ENCODE measurements at places on chromosomes 4 and X. TPM values are rescaled to one million over a fixed set of nuclear protein-coding genes. Genes with fewer than 3 reads are reported as not detected.

KIAA1210 gene
- total RNA-seq = not detected

RAB40A gene
- not detected for total RNA-seq

H2BW2 gene
- not detected for total RNA-seq

MAOA gene
- 270 TPM for total RNA-seq

HSFX4 gene
- not detected for total RNA-seq

STEEP1 gene
- total RNA-seq = 25.4 TPM

USP27X gene
- total RNA-seq = 1.3 TPM

DNA sequence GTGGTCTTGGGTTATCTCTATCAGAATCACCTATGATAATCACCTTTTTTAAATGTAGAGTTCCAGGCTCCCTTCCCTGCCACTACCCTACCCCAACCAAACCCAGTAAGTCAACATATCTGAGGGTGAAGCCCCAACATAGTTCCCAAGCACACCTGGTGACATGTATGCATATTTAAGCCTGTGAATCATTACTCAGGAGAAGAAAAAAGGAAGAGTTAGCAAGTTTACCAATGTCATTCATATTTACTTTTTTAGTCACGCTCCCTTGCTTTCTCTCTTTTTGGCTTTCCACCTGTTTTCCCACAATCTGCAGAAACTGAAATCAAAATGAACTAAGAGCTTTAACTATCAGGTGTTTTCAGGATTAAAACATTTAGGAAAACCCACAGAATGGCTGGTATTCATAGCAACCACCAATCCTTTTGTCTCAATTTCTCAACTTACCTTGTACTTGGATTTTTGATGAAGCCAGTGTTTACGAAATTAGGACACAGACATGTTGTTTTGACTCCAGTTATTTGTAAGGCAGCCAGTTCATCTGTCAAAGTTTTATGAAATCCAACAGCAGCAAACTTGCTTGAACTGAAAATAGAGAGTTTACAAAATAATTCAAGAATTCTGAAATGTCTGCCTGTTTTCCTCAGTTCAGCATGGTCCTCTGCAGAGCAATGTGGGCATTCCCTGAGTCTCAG lies 34.0 kb downstream of the HSD17B11 start:
- DNase-seq = no peak

- DNase-seq = no peak
Observed at GRCh38 chr4:153809307-153809706, 20.4 kb upstream of the SFRP2 start.

GRCh38 chr4:169869490-169869889 lies 111.7 kb upstream of the HPF1 start:
- no peak for DNase-seq

DNA sequence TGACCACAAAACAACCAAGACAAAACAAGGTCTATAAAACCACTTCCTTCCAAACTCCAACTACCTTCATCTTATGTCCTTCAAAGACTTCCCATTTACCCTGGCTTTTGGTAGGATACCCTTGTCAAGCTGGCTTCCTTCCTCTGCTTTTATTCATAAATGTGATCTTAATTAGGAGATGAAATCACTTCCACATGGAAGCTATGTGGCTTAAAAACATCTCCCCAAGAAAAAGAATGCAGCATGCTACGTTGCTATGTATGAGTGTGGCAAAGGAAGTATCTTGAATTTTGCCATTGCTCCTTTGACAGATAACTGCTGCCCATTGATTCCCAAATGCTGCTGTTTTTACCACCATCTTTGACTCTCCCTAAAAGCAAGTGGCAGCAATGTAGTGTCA lies 46.4 kb upstream of the VEGFD start:
- no peak for DNase-seq

DNA sequence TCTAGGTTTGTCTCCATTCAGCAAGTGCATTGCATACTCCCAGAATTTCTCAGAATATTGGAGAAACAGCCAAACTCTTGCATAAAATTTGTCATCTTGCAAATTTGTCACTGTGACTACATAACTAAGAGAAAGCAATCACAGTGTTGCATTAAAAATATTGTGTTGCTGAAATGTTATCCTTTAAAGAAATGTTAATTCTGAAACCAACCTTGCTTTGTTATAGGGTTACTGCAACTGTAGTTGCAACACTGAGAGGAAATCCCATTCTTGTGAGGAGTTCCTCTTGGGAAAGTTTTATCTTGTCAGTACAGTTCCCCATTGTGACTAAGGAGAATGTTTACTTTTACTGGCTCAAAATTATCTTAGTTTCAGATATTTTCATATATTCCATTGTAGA lies 20.9 kb downstream of the CYBB start:
- DNase-seq = no peak

DNA sequence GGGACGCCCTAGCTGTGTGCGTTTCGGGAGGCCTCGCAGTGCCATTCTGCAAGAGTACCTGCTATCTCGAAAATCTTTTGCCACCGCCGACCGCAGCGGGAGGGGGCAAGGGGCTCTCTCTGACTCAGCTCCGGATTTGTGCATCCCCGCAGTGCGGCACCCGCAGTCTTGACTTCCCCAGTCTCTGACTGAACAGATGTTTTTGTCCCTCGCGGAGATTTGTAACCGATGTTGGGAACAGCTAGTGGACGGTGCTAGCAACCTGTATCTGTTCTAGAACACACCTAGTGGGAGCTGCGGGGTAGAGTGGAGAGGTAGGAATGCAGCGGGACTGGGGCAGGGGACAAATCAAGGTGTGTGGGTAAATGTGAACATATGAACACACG lies 17.2 kb downstream of the NKX6-1 start:
- no peak for DNase-seq

- no peak for DNase-seq
Observed at GRCh38 chrX:40700640-40701342, 34.6 kb downstream of the MED14 start.

DNA sequence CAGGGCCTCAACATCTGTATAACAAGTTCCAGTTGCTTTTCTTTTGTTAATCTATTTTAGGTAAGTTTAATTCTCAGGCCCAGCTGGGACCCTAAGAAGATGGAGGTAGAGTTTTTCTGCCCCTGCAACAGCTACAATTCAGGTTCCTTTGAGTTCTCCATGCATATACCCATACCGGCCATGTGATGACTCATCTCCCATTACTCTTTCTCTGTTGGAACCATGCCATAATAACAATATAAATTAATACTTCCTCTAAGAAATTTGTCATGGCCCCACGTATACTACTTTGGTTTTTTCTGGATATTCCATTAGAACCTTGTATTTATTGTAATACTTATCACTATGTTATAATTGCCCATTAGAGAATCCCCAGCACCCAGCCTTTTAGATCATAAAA lies 1.3 kb upstream of the INTU start:
- DNase-seq = no peak

DNA sequence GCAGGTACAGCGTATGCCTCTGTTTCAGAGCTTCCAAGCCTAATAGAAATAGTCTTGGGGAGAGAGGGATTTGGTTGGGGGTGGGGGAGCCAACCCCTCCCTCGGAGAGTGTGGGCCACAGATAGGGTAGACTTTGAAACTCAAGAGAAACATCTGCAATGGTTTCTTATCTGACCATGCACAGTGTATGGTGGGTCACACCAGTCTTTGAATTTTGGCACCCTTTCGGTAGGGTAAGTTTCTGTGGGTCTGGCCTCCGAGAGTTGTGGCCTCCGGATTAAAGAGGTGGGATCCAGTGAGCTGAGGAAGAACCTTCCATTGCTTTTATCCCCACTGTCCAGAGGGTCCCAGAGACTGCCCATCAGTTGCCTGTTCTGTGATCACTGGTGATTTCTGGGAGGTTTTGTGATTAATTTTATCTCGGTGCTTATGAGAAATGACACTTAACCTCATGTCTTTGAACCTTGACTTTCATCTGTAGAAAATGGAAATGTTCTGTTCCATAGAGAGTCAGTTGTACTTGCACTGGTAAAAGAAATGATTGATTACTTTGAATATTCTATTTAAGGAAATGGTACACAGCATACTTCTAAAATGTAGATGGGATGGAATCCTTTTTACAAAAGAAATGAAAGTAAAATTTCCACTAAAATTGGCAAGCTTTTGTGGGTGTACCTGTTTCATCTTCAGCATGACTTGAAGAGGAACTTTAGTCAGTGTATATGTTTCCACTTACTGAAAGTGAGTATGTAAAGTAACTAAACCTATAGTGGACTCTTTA lies 62.7 kb downstream of the TMEM131L start:
- DNase-seq = no peak

- no peak for DNase-seq
Observed at GRCh38 chr4:145545031-145545430, 63.4 kb downstream of the SMAD1 start.

DNA sequence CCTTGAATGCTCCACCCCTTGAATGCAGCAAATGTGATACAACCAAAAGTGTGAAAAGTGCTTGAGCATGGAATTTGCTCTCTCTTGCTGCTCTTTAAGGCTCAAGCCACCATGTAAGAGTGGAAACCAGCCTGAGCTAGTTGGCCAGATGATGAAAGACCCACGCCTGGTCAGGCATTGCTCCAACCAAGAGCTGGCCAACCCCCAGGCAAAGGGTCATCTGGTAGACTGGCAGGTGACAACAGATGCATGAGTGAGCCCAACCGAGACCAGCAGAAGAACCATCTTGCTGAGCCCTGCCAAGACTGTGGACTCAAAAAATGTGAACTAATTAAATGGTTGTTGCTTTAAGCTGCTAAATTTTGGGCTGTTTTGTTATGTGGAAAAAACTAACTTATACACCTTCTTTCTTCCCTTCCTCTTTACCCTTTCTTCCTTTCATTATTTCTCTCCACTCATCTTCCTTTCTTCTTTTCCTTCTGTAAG lies 32.7 kb downstream of the ADGRG2 start:
- no peak for DNase-seq

DNA sequence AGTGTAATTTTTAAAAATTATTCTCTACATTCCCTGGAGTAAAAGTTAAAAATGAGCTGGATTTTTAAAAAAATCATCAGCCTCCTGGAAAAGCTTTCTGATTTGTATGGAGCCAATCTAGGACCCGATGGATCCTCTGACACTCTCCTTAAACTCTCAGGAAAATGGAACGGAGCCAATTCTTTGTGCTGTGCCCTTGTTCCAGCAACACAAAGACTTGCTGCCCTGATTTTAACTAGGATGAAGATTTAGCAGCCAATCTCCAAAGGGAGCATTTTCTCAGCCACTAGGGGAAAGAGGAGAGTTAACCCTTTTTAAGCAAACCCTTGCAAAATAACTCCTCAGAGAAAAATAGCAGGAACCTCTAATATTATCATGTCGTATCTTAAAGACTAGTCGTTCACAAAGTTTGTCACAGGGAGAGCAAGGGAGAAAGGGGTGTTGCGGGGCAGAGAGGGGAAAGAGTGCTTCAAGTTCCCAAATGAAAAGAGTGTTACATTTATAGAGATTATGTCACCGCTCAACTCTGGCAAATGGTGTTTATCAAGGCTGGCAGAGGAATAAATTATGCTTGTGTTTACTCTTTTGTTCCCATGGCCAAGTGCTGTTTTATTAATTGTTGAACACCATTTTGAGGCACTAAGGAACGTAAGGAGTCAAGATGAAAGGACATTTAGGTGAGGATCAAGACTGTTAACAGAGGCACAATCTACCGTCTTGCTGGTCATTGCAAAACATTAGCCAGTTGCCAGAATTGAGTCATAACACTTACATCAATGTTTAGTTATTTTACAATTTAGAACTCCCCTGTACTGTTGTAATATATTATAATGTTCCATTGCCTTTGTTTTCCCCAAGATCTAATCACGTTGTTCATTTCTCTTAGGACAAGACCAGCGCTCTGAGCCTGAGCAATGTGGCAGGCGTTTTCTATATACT lies 250.7 kb downstream of the THOC2 start:
- DNase-seq = no peak

DNA sequence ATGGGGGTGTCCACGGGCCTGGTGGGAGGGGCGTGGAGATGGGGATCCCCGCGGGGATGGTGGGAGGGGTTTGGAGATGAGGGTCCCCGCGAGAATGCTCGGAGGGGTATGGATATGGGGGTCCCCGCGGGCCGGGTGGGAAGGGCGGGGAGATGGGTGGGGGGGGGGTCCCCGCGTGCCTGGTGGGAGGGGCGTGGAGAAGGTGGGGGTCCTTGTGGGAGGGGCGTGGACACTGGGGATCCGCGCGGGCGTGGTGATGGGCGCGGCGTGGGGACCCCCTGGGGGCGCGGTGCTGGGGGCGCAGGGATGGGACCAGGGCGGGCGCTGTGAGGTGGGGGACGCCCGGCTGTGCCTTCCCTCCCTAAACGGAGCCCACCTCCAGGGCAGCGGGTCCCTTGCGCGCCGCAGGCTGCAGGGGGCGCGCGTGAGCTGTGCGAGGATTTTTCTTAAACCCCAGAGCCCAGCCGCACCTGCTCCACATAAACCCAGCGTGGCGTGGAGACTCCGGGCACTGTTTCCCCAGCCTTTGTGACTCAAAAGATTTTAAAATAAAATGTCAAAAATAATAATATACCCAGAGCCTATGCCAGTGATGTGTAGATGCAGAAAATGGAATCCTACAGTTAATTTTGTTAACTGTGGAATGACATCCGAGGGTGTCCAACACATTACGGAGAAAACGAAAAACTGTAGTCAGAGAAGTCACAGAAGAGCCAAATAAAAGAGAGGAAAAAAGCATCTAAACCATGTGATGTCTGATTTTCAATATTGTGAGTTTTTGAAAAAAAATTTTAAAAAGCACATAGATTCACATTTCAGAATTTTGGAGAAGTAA lies 1.5 kb upstream of the ASMTL start:
- peak; percentile 91 for DNase-seq

GRCh38 chr4:7762376-7763030 lies 177.2 kb downstream of the AFAP1 start:
- peak; percentile 23 for DNase-seq

GRCh38 chrX:149074398-149074797 lies 430.7 kb downstream of the IDS start:
- no peak for DNase-seq

GRCh38 chr4:108350332-108350731 lies 181.6 kb upstream of the LEF1 start:
- no peak for DNase-seq

DNA sequence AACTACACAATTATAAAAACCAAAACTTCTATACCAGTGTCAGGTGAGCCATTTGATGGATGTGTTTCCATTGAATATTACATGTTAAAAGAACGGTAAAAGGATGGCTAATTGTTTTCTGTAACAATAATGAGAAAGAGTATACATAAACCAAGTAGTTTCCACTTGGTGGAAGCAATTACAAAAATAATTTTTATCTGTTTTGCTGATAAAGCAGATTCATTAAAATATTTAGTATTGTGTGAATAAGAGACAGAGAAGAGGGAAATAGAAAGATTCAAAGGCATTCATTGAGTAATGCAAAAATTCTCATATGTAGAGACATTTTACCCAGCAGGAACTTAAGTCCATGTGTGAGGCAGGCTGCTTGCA lies 95.7 kb downstream of the ANK2 start:
- DNase-seq = no peak

DNA sequence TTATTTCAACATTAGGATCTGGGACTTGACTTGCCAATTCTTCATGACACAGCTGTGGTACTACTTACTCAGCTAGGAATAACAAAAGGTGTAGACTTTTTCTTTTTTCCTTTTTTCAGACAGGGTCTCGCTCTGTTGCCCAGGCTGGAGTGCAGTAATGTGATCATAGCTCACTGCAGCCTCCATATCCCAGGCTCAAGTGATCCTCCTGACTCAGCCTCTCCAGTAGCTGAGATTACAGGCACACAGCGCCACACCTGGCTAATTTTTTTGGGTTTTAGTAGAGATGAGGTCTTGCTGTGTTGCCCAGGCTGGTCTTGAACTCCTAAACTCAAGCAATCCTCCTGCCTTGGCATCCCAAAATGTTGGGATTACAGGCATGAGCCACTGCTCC lies 16.3 kb downstream of the NOA1 start:
- no peak for DNase-seq

All from mucosa of descending colon (tissue), 3 donors.